ENCODE measurements at places on chromosomes 5 and 9.
A peak's percentile ranks its signal among the peaks of the same experiment; 100 is the strongest.

DNA sequence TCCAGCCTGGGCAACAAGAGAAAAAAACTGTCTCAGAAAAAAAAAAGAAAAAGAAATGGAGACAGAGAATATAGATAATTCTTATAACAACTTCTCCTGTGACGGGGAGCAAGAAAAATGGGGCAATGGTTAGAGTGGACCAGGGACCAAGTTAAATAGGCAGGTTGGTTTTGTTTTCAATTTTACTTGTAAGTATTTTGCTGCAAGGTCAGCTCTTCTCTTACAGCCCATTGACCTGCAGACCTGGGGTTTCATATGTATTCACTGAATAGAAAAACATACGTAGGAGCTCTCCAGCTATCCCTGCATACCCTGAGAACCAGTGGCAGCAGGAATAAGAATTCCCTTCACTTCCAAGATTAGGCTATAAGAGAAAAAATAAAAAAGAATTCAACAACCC is 29.2 kb upstream of the IL13 start:
- no peak for DNase-seq

GRCh38 chr9:2291980-2292704 is 277.0 kb downstream of the SMARCA2 start:
- peak; percentile 51 for DNase-seq

GRCh38 chr5:19771174-19771835 is 216.7 kb downstream of the CDH18 start:
- DNase-seq: no peak

DNA sequence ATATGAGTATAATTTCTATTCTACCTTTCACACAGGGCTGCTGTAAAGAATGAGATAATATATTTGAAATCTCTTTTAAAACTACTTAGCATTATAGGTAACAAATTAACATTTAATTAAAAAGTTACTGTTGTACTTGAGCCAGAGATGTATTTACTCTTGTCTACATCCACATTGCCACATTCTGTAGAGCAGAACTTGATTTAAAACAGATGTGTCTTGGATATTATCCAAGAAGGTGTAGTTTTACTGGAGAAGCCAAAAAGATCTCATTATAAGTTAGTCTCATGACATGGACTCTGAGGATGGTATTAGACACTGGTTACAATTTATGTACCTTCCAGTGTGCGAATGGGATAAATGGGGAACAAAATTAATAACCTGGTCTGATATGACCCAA is 293.1 kb upstream of the CCNH start:
- no peak for DNase-seq

GRCh38 chr5:147509041-147509709 is 693 bp downstream of the DPYSL3 start:
- peak; percentile 59 for DNase-seq

GRCh38 chr5:157598350-157598936 is 22.9 kb upstream of the ADAM19 start:
- DNase-seq: no peak

GRCh38 chr5:135569755-135570452 is 8.9 kb downstream of the CXCL14 start:
- DNase-seq: no peak

- DNase-seq: peak; percentile 75
Measured at GRCh38 chr9:127128341-127129072, 6.1 kb upstream of the ANGPTL2 start.

DNA sequence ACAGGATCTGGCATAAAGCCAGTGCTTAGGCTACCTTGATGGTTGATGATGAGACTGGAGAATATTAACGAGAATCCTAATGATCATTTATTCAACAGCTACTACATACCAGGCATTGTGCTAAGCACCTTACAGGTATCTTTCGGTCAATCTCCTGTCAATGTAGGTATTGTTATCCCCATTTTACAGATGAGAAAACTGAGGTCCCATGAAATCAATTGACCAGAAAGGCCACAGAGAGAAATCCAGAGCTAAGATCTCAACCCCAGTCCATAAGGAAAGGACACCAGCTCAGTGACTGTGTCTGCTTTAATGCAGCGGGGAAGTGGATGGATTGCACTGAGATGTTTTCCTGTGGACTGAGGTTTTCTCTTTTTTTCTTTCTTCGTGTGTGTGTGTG is 63.3 kb downstream of the ARHGEF37 start:
- no peak for DNase-seq

- DNase-seq: no peak
Measured at GRCh38 chr5:129960831-129961230, 56.6 kb downstream of the CHSY3 start.

GRCh38 chr5:26681861-26682260 is 356.5 kb downstream of the CDH9 start:
- no peak for DNase-seq

DNA sequence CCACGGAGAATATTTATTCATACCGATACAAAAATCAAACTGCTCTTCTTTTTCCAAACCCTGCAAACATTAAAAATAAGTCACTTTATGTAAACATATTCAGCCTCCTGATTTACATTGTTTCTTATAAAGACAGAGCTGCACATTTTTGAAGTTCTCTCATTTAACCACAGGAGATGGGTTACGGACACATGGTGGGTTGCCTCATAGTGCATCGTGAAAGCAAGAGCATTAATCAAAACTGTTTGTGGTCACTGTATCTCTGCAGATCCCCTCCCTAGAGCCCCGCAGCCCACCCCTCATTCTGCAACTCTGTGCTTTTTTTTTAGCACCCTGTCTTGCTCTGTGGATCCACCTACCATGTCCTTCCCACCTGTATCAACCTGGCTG is 43.3 kb upstream of the EQTN start:
- DNase-seq: no peak

DNA sequence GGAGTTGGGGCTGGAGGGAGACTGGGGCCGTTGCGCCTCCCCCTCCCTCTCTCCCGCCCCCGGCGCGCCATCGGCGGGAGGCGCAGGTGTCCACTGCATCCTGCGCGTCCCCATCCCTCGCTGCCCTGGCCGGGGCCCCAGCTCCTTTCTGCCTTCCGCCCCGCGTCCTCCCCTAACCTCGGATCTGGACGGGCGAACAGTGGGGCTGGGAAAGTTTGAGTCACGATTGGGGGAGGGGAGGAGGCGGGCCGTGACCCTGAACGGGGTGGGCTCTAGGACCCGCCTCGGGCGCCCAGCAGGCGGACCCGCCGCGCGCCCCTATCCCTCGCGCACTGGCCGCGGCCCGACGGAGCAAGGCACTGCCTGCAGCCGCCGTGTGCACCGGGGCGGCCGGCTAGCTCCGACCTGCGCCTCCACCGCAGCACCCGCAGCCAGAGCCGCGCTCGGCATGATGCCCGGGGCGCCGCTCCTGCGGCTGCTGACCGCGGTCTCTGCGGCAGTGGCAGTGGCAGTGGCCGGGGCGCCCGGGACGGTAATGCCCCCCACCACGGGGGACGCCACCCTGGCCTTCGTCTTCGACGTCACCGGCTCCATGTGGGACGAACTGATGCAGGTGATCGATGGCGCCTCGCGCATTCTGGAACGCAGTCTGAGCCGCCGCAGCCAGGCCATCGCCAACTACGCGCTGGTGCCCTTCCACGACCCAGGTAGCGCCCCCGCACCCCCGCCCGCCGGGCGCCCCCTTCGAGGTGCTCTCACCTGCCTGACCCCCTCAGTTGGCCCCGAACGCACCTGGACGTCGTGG is at the start of gene HMCN2:
HMCN2 (plus strand) TSS at position 330 of the 805 bp plus-strand sequence; CDS start at position 449, 119 bp downstream.
- no peak for DNase-seq

GRCh38 chr5:159263569-159263905 is 447 bp downstream of the UBLCP1 start:
- no peak for DNase-seq

DNA sequence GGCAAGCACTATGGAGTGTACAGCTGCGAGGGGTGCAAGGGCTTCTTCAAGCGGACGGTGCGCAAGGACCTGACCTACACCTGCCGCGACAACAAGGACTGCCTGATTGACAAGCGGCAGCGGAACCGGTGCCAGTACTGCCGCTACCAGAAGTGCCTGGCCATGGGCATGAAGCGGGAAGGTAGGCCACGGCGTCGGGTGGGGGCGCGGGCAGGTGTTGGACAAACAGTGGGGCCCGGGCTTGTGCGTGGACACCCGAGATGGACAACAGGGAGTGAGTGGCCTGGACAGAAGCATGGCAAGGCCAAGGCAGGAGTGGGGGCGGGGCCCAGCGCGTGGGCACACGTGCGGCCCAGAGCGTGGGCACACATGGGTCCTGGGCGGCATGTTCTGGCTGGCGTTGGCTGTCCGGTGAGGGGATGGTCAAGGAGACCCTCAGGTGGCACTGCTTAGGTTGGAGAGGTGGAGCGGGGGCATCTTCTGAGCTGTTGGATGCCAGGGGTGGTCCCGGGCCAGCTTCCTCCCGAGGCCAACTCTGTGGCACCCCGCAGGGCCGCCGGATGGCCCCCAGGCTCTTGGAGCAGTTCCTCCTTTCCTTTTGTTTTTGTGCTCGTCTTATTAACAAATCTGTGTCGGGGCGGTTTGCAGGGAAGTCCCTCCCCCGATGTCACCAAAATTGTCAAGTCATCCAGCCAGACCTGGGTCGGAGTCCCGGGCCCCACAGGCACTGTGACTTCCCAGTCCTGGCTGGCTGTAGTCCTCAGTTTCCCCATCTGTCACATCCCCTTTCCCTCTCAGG is 82.9 kb downstream of the RXRA start:
- DNase-seq: no peak

GRCh38 chr9:2802494-2802921 is 41.4 kb downstream of the PUM3 start:
- DNase-seq: no peak

- no peak for DNase-seq
Measured at GRCh38 chr9:85223506-85224125, 518.1 kb downstream of the AGTPBP1 start.

DNA sequence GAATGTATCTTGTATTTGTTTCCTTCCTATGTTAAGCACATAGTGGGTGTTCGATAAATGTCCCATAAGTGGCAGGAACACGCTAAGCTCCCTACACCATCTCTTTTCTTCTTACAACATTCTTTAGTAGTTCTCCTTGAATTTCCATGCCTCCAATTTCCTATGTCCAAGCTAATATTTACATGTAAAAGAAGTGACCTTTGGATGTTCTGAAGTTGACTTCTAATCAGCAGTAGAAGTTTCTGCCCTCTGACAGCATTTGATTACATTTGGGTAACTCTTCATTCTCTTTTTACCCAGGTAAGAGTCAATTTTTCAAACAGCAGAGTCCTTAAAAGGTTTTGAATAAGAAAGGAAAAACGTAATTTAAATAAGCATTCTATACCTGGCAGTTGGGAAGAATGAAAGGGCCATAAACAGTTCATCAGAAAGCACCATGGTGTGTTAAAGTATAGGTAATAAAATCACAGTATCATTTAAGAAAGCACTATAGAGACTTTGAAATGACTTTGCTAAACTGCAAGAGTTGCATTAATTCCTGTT is 78.9 kb downstream of the TRPM3 start:
- DNase-seq: no peak

- DNase-seq: peak; percentile 45
Measured at GRCh38 chr9:98993570-98993945, 49.9 kb downstream of the COL15A1 start.

DNA sequence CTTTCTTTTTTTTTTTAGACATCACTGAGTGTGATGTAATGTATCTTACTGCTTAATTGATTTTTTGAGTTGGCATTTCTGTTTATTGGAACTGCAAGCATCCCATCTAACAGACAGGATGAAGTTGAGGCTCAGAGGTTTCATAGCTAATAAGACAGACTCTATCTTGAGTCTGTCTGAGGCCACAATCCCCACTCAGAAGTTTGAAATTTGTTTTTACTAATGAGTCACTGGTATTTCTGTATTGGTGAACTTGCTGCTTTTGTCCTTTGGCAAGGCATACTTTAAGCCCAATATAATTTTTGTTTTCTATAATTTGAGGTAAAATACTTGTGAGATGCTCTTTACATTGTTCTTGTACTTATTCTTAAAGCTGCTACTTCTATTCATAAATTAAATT is 491.2 kb downstream of the PSAT1 start:
- DNase-seq: no peak

- DNase-seq: no peak
Measured at GRCh38 chr5:61320860-61321259, 11.2 kb upstream of the ZSWIM6 start.

DNA sequence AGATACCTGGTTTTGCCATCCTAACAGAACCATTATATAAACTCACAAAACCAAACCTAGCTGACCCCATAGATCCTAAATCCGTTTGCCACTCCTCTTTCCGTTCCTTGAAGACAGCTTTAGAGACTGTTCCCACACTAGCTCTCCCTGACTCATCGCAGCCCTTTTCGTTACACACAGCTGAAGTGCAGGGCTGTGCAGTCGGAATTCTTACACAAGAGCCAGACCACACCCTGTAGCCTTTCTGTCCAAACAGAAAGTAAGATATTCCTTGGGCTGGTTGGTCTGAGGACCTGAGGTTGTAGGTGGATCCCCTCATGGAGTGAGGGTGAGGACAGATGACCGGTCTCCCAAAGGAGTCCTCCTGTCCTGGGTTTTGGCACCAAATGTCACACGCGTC is 56.7 kb upstream of the NAA35 start:
- no peak for DNase-seq

GRCh38 chr5:61679562-61679961 is 347.5 kb downstream of the ZSWIM6 start:
- no peak for DNase-seq

DNA sequence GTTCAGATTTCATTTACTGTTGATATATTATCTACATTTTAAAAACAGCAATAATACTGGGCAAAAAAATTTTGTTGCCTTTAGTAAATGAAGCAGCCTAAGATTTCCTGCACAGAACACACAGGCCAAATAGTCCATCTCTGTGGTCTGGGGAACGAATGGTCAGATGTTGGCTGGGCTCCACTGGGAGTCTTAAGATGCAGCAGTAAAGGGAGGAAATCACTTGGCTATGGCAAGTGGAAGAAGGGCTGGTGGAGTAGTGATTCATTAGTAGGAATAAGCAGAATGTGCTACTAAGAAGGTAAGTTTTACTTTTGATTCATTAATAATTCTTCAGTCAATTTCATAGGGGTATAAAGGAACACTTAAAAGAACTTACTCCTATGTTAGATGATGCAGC is 91.1 kb upstream of the ARRDC3 start:
- no peak for DNase-seq

GRCh38 chr5:32839106-32839505 is 128.0 kb downstream of the NPR3 start:
- no peak for DNase-seq

DNA sequence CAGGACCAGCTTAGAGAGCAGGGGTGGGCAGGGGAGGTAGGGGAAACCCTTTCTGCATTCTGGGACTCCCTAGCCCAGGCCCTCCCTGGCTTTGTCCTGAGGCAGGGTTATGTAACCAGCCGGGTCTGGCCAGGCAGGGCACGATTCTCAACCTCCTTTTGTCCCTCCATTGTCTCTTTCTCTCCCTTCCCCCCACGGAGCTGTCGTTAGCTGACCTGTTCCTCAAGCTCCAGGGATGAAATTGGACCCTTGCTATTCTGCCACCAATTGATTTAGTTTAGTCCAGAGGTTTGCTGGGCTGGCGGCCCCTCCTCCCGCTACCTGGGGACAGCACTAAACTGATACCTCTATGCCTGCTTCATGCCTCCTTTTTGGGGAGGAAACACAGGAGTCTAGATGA is 9.4 kb upstream of the NDST1 start:
- DNase-seq: no peak

- DNase-seq: no peak
Measured at GRCh38 chr5:172821340-172821985, 12.6 kb upstream of the ERGIC1 start.

- no peak for DNase-seq
Measured at GRCh38 chr9:84945878-84946538, 276.5 kb downstream of the NTRK2 start.
